Heart right ventricle (tissue), 16 donors: ENCODE measurements at places on chromosomes 2 and 18. TPM values are rescaled to one million over a fixed set of nuclear protein-coding genes. Genes with fewer than 3 reads are reported as not detected.

DNA sequence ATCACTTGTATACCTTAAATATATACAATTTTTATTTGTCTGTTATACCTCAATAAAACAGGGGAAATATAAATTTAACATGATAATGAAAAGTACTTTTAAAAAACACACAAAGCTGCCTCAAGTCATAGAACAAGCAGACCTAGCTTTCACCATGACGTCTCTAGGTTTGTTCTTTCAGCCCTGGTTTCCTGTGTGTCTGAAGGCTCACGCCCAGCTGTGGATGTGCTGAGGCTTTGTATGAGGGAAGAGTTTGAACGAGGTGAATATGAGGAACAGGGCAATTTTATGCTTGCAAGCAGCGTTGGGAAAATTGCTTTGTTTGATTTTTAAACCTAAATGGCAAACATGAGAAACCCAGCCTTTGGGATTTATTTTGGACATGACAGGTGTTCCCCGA, 15.3 kb downstream of the SH3RF3 start:
- DNase-seq, result no peak

GRCh38 chr2:227326783-227327182, 1.7 kb downstream of the MFF start:
- no peak for DNase-seq

DNA sequence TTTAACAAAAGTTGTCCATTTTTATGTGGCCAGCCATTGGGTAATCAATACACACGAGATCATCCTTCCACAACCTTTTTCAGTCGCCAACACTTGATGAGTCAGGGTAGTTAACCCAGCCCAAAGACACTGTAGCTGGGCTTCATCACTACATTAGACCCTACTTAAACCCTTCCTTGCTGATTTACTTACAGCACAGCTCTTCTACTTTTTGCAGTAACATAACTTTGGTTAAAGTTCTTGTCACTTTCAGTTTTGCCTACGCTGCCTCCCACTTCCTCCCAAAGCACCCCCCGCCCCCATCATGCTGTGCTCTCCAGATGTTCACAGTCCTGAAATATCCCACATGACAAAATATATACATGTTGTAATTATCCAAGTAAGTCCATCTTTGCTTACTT, 103.6 kb downstream of the CDK15 start:
- no peak for DNase-seq

DNA sequence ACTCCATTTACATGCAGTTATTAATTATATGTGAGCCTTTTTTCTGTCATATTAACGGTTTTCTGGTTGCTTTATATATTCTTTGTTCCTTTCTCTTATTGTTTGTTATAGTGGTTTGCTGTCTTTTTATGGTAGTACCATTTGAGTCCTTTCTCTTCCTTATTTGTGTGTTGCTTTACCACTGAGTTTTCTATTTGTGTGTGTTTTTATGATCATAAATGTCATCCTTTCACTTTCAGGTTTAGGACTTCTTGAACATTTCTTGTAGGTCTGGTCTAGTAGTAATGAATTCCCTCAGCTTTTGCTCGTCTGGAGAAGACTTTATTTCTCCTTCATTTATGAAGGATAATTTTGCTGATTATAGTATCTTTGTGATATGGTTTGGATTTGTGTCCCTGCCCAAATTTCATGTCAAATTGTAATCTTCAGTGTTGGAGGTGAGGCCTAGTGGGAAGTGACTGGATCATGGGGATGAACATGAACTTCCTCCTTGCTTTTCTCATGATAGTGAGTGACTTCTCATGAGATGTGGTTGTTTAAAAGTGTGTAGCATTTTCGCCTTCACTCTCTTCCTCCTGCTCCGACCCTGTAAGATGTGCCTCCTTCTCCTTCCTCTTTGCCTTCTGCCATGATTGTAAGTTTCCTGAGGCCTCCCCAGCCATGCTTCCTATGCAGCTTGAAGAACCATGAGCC, 11.5 kb downstream of the GCC2 start:
- no peak for DNase-seq

DNA sequence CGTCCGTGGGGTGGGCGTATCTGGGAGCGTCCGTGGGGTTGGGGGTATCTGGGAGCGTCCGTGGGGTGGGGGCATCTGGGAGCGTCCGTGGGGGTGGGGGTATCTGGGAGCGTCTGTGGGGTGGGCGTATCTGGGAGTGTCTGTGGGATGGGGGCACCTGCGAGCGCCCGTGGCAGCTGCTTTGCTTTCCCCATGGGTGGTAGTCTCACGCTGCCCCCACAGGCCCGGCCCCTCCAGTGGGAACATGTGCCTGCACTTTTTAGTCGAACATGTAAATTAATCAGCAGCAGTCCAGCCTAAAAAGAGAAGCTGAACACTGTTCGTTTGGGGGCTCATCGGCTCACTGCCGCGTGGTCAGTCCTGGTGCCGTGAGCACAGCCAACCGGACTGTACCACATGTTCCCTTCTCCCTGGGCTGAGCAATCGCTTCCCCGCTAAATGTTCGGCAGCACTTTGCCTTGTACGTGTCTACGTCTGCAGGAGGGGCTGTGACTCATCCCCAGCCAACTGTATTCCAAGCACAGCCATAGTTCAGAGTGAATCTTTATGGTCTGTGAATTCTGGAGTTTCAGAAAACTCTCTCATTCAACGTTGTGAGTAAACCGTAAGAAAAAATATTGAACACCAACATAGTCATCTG, 271.5 kb downstream of the AGAP1 start:
- DNase-seq, result no peak

- DNase-seq, result no peak
Measured at GRCh38 chr2:207505728-207506127, 24.0 kb upstream of the CREB1 start.

GRCh38 chr2:46983065-46983801, 67.6 kb upstream of the MCFD2 start:
- DNase-seq, result no peak

DNA sequence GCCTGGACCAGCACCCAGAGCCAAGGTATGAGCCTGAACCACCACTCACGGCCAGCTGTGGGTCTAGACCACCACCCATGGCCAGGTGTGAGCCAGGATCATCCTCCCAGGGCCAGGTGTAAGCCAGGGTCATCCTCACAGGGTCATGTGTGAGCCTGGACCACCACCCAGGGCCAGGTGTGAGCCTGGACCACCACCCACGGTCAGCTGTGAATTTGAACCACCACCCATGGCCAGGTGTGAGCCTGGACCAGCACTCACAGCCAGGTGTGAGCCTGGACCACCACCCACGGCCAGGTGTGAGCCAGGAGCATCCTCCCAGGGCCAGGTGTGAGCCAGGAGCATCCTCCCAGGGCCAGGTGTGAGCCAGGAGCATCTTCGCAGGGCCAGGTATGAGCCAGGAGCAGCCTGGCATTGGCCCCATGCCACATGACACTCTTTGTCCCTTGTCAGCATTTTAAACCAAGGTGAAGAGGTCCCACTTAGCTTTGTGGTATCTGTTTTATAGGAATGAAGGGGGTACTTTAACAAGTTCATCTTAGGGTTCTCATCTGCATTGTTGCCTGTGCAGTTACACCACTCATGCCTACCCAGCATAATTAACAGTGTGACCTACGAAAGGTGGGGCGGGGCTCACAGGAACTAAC, 71.2 kb downstream of the AGAP1 start:
- no peak for DNase-seq

GRCh38 chr18:48602759-48603390, 64.0 kb downstream of the CTIF start:
- DNase-seq, result no peak

GRCh38 chr2:85410584-85411404, 628 bp upstream of the CAPG start:
- DNase-seq, result no peak

DNA sequence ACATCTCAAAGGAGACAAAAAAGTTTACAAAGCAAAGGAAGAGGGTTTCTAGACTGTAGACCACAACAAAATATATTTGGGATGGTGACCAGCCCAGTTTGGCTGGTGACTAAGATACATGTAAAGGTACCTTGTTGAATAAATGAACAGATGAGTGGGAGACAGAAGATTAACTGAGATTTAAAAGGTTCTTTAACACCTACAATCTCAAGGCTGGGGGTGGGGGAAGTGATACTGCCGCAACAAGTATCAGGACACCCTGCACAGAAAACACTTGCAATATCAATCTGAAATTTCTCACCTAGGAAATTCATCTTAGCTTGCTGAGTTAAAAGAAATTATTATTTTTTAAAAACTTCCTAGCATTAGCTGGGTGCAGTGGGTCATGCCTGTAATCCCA, 8.3 kb downstream of the RNF149 start:
- no peak for DNase-seq

RNF152 gene
- 11.0 TPM for total RNA-seq

MOCOS gene
- 0.25 TPM for total RNA-seq

NGEF gene
- 0.32 TPM for total RNA-seq
